ENCODE measurements at places on chromosomes 1 and 21.

- no peak for DNase-seq
Observed at GRCh38 chr1:61087571-61087970, 5.2 kb downstream of the NFIA start.

GRCh38 chr1:200150721-200151120 is 123.2 kb downstream of the NR5A2 start:
- DNase-seq, result peak; percentile 44

- DNase-seq, result no peak
Observed at GRCh38 chr21:17081193-17081592, 431.6 kb upstream of the CXADR start.

DNA sequence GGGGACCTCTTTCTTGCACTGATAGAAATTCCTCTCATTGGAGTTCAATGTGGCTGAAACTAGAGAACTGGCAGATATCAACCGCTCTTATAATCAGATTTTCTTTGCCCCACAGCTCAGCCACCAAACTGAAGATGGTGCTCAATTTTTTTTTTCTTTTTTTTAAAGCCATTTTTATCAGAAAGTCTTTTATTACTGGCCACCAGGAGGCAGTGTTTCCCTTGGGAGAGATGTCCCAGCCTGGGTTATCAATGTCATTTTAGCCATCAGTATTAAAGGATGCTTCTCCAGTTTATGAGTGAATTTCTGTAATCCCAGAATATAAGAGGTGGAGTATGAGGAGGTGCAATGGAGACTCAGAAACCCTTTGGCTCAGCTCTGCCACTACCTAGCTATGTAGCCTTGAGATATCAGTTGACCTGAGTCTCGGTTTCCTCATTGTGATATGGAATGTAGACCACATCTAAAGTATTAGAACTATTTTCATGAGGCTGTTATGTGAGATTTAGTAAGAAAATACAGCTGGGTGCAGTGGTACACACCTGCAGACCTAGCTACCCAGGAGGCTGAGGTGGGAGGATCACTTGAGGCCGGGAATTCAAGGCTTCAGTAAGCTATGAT is 27.6 kb downstream of the CD244 start:
- no peak for DNase-seq

DNA sequence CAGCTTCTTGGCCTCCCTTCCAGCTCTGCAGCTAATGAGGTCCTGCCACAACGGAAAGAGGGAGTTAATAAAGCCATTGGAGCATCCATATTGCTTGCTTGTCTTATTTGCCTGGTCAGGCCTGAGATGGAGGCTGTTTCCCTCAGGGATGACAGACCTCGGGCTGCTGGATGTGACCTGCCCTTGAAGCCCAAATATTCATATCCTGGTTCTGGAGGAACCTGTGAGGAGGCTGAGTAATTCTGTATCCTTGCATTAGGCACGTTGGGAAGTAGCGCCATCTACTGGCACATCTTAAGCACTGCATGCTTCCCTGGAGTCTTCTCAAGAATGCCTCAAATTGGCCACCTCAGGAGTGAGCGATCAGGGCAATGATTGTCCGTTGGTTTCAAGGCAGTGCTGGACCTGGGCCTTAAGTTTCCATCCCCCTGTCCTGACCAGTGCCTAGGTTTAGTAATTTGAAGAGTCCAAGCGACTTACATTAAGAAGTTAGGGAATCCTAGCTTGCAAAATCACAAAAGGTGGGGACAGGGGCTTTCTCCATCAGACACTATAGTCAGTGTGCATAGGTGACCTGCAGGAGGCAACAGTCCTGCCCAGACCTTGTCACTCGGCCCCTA is 13.8 kb upstream of the NASP start:
- DNase-seq, result peak; percentile 17

DNA sequence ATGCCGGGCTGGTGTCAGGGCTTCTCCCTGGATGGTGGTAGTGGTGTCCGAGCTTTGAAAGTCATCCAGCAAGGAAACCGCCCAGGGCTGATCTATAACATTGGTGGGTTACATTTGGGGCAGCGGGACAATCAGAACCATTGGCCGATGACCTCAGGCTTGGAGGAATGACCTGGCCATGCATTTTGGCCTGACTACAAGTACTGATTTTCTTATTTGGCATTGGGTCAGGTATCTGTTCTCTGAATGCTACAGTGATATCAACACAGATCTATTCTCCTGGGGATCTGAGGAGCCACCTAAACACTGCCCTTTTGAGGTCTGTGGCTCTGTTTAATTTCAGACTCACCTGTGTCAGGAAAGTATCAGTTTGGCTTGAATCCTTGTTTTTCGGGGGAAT is 128.7 kb downstream of the VPS13D start:
- no peak for DNase-seq

DNA sequence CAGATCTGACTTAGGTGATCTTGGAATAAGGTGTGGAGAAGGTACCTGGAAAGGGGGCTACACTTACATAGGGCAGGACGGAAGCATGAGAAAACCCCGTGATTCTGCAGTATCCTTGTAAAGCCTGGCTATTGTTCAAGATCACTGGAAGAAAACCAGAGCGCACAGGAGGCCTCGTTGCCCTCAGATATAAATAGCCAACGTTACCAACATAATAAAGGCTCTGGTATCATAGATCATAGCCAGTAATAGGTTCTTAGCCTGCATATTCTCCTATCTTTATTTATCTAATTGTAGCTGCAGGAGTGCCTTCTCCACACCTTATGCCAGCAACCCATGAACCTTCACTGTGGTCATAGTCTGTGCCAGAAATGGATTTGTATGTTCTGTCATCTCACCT is 35.9 kb upstream of the MPZL1 start:
- DNase-seq, result no peak

DNA sequence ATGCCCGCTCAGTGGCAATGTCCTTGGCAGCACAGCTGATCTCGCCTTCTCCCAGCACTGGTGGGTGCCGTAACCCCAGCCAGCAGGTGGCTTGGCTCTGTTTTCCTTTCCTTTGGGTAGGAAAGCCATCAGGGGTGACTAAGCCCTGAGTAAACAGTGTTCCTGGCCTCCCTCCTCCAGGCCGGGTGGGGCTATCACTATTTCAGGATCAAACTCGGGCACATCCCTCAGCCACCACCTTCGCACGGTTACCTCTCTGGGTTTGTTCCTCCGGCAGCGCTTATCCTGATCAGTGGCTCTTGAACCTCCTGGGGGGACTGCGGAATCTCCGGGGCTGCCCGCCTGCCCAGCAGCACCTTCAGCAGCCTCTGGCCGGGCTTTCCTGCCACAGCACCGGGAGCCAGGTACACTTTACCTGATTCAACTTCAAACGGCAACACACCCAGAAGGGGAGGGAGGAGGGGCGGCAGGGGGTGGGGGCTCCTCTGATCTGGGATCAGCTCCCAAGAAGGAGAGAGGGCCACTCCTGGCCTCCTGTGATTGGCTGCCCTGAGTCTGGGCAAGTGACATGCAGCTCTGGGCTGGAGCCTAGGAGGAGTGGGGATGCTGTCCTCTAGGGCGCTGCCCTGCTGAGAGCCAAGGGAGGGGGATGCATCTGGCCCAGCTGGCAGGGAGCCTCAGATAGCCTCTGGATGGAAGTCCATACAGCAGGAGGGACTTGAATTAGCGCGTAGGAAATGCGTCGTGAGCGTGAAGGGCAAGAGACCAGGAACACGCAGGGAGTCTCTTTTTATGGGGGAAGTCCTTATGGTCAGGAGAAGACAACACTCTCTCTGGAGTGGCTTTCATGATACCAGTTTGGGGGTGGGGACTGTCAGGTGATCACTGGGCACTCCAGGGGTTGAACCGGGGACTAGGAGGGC is at the start of gene ASCL5:
TSS of gene ASCL5 (minus strand) at position 353 of the 923 bp plus-strand sequence. CDS start 11,812 bp downstream, outside the sequence.
- no peak for DNase-seq

DNA sequence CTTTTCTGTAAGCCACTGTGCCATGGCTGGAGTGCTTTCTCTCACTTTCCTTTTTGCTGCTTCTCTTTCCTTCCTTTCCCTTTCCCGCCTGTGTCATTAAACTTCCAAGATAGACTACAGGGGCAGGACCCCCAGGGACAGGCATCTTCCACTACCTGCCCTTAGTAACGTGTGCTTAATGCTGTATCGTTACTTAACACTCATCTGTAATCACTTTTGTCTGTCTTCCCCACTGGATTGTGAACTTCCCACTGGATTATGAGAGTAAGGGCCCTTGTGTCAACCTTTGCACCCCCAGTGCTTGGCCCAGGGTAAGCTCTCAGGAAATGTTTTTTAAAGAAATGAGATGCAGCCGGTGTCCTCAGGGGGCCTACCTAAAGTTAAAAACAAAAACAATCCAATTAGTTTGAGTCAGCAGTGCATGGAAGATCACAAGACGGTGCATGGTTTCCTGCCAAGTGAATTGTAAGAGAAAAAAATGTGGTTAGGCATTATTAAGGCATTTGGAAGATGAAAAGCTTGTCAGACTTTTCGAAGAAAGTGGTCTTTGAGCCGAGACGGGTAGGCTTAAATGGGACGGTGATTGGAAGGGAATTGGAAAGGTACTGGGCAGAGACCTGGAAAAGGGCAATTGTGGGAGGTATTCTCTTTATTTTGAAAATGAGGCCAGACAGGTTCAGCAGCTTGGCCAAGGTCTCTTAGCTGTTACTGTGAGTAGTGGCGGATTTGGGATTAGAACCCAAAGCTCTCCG is 958 bp downstream of the LYPLAL1 start:
- DNase-seq, result peak; percentile 62

- DNase-seq, result no peak
Observed at GRCh38 chr1:218207194-218207593, 77.9 kb upstream of the RRP15 start.

DNA sequence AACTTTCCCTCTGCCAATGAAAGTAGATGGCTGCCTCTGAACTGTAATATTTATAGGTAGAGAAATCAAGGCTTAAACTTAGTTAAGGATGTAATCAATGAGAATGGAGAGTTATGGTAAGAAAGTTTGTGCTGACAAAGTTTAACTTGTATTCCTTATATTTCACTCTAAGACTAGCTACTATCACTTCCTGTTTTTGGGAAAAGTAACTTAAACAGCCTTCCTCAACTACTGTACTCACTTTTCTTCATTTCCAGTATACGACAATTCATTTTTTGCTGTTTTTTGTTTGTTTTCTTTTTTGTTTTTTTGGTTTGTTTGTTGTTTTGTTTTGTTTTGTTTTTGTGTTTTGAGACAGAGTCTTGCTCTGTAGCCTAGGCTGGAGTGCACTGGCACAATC is 3.7 kb downstream of the RGS18 start:
- DNase-seq, result no peak

GRCh38 chr1:110281363-110282290 is 57.5 kb upstream of the RBM15 start:
- DNase-seq, result no peak

GRCh38 chr1:165697881-165698760 is at the start of gene ALDH9A1:
TSS of gene ALDH9A1 (minus strand) at chr1:165698562. CDS start at chr1:165698558, 4 bp downstream.
- peak; percentile 26 for DNase-seq

DNA sequence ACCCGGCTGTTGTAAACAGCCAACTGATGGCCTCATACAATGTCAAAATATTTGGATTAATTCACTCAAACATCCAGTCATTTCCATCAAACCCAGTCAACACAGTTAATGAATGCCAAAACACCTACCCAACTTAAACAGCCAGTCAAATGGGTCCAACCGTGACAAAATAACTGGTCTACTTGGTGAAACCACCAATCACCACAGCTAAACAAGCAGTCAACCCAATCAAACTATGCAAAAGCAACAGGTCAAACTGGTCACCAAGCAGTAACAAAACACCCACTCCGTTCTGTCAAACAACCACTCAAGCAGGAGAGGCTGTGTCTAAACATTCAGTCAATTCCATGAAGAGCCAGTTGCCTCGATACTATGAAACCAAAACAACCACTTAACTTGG is 119.2 kb downstream of the FOXD2 start:
- no peak for DNase-seq

GRCh38 chr1:26726784-26727183 is 31.0 kb downstream of the ARID1A start:
- no peak for DNase-seq

DNA sequence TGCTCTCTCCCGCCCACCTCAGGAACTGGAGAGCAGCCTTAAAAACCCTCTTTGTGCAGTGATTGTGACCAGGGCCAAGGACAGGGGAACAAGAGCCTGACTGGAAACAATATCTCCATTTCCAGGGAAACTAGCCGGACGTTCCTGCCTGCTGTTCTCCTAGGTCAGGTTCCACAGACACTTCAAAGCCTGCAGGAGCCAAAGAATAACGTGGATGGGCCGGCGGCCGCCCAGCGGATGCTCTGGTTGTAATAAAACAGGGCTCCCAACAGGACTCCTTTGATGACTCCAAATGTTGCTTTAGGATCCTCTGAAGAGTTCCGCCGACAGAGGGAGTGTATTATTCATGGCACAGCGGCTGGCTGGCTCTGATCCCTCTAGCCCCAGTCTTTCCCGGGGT is 162.2 kb downstream of the PLXNA2 start:
- DNase-seq, result no peak

DNA sequence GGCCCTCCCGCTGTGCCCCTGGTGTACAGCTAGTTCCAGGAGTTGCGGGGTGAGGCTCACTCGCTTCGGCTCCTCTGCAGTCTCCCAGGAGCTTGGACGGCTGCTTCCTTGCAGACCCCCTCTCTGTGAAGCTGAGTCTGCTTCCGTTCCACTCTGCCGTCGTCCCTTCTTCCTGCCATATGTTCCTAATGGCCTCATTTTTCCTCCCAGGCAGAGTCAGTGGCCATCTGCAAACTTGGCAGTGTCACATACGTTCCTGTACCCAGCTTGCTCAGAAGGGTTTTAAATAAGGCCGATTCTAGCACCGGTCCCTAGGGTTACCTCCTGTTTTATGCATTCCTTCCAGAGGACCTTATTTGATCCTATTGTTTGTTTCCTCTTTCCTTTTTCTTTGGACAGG is 21.3 kb downstream of the ACTL8 start:
- DNase-seq, result no peak

DNA sequence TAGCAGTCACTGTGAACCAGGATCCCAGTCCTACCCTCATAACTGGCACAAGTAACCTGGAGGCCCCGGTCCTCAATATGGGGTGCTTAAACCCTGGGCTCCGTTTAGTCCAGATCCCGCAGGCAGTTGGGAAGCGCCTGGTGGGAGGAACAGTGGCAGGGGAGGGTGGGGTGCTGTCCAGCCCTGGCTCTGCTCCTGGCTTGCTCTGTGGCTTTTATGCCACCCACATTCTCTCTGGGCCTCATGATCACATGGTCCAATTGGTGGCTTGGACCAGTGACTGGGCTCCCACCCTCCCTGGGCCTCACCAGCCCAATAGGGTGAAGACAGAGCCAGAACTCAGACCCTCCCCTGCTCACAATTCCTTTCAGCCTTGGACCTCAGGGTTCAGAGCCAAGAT is 2.9 kb downstream of the CD164L2 start:
- DNase-seq, result no peak

DNA sequence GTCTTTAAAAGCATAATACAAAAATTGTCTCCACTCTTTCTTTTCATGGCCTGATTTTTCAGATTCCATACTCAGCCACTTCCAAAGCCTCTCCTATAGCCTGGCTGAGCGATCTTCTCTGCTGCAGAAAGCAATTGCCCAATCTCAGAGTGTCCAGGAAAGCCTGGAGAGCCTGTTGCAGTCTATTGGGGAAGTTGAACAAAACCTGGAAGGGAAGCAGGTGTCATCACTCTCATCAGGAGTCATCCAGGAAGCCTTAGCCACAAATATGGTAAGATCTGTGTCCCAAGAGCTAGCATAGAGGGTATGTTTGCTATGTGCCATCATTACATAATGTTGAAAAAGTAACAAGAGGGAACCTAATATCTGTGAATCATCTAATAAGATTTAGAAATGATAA is 130.7 kb upstream of the BMP8A start:
- no peak for DNase-seq
